ENCODE measurements at places on chromosomes 3 and 15.

DNA sequence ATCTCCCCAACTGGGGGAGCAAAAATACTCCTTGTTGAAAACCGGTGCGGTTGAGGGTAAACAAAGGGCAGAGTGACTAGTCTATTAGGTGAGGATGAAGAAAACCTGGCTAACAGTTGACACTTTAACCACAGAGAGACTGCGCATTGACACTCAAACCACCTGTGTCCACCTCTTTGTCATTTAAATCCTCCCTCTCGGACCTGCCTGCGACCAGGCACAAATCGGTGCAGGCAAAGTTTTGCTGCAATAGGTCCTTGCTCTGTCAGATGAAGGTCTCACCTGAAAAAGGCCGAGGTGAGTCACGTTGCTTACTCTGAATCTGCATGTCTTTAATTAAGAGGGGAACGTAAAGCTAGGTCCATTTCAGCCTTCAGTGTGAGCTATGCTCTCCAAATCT is 494.1 kb upstream of the DPPA4 start:
- DNase-seq: no peak

GRCh38 chr3:11328196-11328945 is 56.2 kb downstream of the ATG7 start:
- no peak for DNase-seq

GRCh38 chr3:24145981-24146822 is 201.1 kb downstream of the NR1D2 start:
- DNase-seq: no peak

GRCh38 chr3:159796744-159797143 is 191.9 kb upstream of the IL12A start:
- no peak for DNase-seq

- peak; percentile 15 for DNase-seq
Measured at GRCh38 chr3:134496471-134497071, 10.7 kb downstream of the CEP63 start.

DNA sequence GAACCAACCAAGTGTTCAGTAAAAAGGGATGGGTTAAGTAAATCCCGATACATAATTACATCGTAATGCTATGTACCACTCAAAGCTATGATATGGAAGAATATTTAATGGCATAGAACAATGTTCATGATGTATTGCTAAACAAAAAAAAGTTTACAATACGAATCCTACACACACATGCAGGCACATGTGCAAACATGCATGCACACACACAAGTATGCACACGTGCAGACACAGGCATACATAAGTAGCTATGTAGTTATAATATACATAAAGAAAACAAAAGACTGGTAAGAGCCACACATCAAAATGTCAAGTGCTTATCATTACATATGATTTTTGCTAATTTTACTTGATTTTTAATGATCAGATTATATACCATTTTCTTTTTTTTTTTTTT is 74.2 kb downstream of the ARRDC4 start:
- no peak for DNase-seq

GRCh38 chr15:101060576-101061551 is 141.7 kb downstream of the LRRK1 start:
- no peak for DNase-seq

DNA sequence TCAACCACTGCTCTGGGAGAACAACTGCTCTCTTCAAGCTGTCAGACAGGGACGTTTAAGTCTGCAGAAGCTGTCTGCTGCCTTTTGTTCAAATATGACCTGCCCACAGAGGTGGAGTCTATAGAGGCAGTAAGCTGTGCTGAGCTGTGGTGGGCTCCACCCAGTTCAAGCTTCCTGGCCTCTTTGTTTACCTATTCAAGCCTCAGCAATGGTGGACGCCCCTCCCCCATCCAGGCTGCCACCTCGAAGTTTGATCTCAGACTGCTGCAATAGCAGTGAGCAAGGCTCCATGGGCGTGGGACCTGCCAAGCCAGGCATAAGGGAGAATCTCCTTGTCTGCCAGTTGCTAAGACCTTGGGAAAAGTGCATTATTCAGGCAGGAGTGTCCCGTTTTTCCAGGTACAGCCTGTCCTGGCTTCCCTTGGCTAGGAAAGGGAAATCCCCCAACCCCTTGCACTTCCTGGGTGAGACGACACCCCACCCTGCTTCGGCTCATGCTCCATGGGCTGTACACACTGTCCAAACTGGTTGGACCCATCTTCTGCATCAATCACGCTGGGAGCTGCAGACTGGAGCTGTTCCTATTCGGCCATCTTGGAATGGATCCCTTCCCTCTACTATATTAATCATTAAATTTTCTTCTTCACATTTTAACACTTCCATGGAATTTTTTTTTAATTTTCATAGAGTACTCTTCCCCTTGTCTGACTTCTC is 167.0 kb upstream of the UBE2E2 start:
- DNase-seq: no peak

DNA sequence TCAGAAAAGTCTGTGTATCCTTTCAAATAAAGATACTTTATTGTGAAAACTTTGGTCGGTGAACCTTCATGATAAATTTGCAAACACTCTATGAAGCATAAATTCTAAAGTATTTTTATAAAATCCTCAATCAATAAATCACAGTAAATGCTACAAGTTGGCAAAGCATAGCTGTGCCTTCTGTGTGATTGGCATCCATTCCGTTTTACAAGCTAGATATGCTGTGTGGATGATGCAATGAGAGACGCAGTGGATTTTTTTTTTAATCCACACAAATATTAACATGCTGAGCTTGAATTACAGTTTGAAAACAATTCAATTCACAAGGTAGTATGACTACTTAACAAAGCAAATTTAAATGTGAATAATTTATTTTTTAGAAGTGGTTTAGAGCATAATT is 937.2 kb downstream of the ZPLD1 start:
- no peak for DNase-seq

- no peak for DNase-seq
Measured at GRCh38 chr3:77038468-77038929, 1.4 kb upstream of the ROBO2 start.

GRCh38 chr3:69288161-69288895 is 97.6 kb downstream of the FRMD4B start:
- DNase-seq: no peak

DNA sequence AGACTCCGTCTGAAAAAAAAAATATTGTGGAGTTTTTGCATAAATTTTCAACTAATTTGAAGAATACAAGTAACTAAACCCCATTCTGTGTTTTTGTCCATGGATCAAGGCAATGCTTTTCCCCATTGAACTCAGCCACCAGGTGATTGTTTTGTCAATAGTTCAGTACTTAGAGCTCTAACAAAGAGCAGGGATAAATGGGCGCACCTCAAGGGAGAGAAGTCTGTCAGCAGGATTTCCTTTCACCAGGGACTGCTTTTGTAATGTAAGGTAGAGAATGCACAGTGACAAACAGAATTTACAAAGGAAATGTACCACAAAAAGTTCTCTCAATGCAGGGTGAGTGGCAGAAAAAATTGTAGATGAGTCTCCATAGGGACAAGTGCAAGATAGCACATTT is 10.8 kb upstream of the ATP13A5 start:
- DNase-seq: no peak

- no peak for DNase-seq
Measured at GRCh38 chr3:183508821-183509220, 46.7 kb downstream of the KLHL6 start.
